ENCODE measurements at places on chromosomes 7 and 10.

GRCh38 chr7:12683678-12684585 is 3.5 kb upstream of the ARL4A start:
- DNase-seq: no peak

- DNase-seq: no peak
Measured at GRCh38 chr10:4514445-4515108, 311.4 kb upstream of the AKR1E2 start.

GRCh38 chr7:26180792-26181198 is 19.8 kb downstream of the HNRNPA2B1 start:
- no peak for DNase-seq

DNA sequence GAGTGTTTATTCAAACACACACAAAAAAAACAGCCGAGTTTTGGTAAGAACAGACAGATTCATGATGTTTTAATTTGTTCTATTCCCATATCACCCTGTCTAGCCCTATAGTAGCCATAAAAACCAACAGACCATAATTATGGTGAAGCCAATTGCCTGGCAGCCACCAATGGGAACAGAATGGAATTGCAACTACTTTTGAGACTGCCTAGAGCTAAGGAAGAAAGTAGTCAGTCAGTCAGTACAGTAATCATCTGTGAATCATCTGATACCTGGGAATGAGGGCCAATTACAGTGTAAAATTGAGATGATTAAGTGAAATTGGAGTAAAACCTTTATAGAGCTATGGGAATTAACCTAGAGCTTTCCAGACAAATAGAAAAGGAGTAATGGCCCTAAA is 952.7 kb upstream of the KCND2 start:
- no peak for DNase-seq

- DNase-seq: no peak
Measured at GRCh38 chr10:115882021-115882420, 391.0 kb downstream of the GFRA1 start.

GRCh38 chr10:34413756-34414587 is 401.1 kb downstream of the PARD3 start:
- DNase-seq: no peak

DNA sequence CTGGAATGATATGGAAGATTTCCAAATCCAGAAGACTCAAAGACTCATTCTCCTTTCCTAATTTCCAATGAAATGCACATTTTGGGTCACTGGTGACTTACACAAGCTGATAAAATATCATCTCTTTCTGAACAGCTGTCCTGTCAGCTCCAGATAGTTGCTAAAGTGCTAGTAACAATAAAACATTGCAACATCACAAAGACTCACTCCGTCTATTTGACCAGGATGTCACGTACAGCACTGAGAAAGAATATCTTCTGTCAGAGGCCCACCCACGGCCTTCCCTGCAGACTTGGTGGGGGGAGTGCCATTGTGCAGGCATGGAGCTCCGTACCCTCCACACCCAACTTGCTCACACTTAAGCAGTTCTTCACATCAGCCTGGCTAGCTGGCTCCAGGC is 78.9 kb upstream of the EGR2 start:
- peak; percentile 24 for DNase-seq

- DNase-seq: no peak
Measured at GRCh38 chr7:74572301-74572979, 85.1 kb upstream of the GTF2I start.

GRCh38 chr10:1631282-1631681 is 106.0 kb downstream of the ADARB2 start:
- DNase-seq: no peak

- DNase-seq: no peak
Measured at GRCh38 chr7:154302380-154302779, 250.2 kb downstream of the DPP6 start.

DNA sequence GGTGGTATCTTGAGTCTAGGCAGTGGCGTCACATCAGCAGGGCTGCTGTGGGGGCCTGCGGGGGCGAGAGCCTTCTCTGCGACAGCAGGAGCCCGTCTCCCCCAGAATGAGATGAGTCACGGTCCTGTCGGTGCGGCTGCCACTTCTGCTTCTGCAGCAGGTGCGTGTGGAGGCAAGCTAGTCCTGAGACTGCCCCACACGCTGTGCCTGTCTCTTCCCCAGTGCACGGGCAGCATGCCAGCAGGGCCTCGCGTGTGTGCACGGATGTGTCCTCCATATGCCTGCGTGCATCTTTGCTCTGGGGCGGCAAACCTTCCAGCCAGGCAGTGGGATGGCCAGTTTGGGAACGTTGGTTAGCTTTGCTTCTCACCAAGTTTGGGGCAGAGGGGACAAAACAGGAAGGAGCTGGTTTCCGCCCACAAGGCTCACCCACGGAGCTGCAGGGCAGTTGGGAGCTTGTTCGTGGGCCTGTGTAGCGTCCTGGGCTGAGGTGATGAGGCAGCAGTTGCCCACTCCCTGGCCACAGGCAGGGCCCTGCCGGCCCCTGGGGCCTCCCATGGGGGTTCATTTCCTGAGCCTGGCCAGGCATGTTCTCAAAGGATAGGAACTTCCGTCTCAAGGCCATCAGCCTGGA is 60.8 kb upstream of the PPIF start:
- peak; percentile 63 for DNase-seq

DNA sequence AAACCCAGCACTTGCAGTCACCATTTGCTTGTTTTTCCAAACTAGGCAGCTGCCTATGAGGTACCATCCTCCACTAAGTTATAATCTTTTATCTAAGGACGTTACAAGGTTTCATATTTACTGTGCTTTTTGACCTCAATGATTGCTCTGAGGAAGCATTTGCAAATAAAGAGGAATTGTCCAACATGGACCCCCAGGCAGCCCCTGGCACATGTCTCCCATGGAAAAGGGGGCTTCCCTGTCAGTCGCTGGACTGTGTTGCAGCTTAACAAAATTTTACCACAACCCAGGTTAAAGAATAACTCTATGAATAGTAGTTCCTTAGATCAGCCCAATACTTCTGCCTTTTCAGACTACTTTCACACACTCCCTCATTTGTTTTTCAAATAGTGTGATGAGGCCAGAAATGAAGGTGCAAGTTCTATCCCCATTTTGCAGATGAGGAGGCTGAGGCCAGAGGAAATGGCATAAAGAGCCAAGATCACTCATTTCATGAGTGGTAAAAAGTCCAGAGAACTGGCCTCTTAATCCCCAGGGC is 52.8 kb upstream of the ZPBP start:
- DNase-seq: no peak

DNA sequence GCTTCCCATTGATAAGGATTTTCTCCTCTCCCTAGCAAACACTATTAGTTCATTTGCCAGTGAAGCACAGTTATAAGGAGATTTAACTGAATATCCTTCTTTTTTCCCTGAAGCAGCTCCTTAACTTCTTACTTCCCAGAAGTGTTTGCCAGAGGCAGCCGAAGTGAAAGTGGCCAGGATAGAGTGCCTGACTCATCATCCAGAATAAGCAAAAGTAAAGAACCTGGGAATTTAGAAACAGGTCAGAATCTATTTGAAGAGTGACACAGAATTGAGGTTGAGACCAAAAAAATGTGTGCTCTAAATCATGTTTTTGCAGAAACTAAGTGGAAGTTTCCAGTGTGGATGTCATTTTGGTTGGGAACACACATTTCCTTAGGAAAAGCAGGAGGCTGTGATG is 249.6 kb upstream of the VWC2 start:
- no peak for DNase-seq

Data from brain microvascular endothelial cell (primary cell).